ENCODE measurements at places on chromosomes 12 and 14.

DNA sequence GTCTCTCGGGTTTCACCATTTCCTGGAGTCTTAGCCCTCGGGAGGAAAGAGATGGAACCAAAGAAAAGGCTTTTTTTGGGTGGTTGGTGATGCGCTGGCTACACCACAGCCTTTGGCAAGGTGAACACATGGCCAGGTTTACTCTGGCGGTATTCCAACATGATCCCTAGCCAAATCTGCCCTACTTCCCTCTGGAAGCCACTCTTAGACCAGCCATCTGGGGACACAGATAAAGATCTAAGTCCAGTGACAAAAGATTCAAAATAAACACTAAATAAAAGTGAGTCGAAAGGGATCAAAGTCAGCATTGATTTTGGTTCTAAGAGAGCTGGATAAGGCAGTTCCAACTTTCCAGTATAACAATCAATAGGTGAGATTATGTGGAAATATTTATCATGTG is 694.5 kb downstream of the VRK1 start:
- no peak for DNase-seq

DNA sequence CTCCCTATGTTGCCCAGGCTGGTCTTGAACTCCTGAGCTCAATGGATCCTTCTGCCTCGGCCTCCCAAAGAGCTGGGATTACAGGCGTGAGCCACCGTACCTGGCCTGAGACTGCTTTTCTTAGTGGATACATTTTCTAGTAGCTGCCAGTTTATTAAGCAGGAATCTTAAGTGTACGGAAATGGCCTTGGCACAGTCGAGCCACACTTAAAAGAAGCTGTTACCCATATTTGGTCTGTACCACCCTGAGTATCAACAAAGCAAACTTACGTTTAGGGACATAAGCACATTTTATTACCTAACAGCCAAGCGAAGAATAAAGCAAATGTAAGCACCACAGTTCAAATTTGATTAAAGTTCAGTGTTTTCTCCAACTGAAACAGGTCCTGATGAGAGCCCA is 50.7 kb upstream of the NR2C1 start:
- DNase-seq, result no peak

DNA sequence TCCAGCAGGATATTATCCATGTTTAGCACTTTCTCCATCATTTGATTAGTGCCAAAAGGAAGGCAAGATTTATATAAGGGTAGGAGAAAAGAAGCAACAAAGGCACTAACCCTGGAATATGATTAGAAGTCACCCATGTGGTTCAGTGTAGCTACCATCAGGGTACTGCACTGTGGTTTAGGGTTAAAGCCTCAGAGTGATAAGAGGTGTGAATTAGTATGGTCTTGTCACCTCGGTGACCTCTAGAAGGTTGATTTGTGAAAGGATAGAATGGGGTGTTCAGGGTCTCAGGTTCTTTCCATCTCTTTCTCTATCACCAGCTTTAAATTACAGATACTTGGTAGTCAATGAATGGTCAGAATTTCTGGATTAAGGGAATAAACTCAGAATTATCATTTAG is 103.0 kb upstream of the TMTC2 start:
- DNase-seq, result no peak

- no peak for DNase-seq
Observed at GRCh38 chr14:92154283-92154942, 32.6 kb downstream of the CPSF2 start.

DNA sequence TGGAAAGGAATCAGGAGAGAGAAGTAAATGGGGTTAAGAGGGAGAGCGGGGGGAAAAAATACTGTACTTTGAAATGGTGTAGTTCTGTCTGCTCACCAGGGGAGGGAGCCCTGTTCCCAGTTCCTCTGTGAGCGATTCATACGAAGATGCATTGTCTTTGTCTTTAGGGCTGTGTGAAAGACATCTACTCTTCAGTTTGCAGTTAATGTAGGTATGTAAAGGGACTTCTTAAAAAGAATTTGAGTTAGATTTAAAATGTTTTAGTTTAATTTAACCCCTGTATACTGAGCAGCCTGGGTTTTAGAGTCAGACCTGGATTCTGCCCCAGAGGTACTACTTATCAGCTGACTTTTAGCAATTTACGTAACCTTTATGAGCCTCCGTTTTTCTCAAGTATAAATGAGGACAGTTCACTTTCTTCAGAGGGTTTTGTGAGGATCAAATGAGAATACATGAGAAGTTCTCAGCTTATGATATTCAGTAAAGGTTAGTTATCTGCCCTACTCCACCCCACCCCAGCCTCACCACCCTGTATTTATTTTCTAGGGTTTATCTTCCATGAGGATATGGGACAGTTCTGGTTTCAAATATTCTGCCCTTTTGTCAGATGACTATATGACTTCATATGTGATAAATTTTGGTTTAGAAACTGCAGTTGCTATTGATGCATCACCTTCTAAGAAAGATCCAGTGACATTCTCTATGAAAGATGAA is 82.5 kb upstream of the EVL start:
- peak; percentile 46 for DNase-seq

- DNase-seq, result no peak
Observed at GRCh38 chr14:104082807-104083206, 2.7 kb upstream of the ASPG start.

DNA sequence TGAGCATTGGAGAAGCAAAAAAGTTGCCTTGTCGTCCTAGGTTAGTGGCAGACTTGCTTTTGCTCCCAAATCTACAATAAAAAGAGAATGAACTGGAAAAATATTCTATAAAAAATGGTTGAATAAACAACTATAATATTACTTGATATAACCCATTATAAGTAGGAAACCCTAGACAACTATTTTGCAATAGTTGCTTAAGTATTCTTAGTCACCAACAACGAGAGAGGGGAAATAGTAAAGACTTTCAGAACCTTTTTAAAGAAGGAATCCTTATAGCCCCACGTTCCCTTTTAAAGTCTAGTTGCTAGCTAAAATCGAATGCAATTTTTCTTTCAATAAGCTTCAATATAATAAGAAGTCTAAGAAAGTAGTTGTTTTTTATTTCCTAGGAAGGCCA is 17.5 kb downstream of the AQP6 start:
- DNase-seq, result no peak

- no peak for DNase-seq
Observed at GRCh38 chr12:108313241-108313605, 25.9 kb downstream of the CMKLR1 start.

DNA sequence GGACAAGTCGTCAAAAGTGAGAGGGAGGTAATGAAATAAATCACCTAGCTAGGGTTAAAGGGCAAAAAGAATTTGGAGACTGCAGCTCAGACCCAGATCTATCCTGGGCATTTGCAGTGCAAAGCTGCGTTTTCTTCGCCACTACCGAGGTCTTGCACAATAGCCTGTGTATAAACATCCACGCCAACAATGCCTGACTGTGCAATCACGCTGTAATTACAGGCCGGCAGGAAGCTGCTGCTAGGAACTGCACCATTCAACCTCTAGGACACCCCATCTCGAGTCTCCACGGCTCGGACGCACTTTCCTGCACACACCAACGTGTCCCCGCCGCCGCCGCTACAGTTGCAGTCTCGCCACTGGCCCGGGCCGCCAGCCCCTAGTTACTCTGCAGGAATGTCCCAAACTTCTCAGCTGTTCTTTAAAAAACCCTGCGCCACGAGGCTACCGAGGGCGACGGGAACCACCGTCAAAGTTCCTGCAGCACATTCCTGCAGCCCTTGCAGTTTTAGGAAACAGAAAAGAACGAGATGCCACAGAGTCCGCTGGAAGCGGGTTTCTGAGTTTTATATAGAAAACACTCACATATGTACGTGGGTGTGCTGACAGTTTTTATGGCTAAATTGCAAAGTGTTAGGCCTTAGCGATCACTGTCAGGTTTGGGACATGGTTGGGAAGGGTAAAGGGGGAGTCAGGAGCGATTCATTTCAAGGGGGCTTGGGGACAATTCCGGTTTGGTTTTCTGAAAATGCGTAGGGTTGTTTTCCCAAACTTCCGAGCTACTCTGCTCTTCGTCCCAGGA is 65.6 kb upstream of the PTGR2 start:
- peak; percentile 51 for DNase-seq

- DNase-seq, result no peak
Observed at GRCh38 chr14:56094076-56094475, 24.1 kb upstream of the PELI2 start.

- DNase-seq, result no peak
Observed at GRCh38 chr12:110046451-110047187, 1.7 kb downstream of the C12orf76 start.

- DNase-seq, result peak; percentile 53
Observed at GRCh38 chr14:69685218-69685616, 73.8 kb downstream of the SUSD6 start.

DNA sequence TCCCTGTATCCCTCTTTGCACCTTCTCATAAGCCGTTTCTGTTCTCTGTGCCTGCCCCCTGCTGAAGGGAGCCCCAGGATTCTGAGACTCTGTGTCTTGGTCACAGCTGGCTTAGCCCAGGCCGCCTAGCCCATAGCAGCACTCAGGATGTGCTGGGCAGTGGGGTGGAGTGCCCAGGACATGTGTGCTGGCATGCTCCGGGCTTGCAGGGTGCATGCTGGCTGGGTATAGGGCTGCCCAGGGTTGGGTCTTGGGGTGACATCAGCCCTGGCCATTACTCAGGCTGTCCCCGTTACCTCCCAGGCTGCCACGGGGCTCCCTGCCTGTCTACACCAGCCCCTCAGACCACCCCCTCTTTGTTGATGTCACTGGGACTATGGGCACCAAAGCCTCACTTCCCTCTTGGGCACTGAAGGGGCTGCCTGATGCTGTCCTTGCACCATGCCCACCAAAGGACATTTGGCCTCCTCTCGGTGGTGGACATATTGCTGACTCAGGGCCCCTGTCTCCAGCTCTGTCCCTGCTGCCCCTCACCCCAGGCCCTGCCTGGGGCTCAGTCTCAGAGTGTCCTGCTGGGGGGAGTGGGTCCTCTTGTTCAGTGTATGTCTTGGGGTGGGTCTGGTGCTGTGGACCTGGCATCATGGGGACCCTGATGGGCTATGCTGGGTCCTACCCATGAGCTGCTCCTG is 2.4 kb downstream of the CEP170B start:
- no peak for DNase-seq

GRCh38 chr12:7265251-7265650 is 38.6 kb upstream of the ACSM4 start:
- DNase-seq, result no peak

DNA sequence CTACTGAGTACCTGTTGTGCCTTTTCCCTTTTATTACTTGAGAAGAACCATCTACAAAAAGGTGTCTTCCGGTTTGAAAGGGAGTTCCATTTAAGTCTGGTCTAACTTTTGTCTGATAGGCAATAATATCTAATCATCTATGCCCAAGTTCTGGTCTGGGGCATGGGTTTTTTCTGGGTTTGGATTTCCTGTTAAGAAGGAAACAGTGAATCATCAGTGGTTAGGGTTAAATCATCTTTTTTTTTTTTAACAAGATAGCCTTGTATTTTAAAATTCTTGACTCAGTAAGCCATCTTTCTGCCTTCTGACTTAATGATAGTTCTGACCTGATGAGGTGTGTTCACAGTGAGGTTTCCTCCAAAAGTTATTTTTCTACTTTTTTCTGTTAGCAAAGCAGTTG is 29.3 kb upstream of the CPNE8 start:
- no peak for DNase-seq

DNA sequence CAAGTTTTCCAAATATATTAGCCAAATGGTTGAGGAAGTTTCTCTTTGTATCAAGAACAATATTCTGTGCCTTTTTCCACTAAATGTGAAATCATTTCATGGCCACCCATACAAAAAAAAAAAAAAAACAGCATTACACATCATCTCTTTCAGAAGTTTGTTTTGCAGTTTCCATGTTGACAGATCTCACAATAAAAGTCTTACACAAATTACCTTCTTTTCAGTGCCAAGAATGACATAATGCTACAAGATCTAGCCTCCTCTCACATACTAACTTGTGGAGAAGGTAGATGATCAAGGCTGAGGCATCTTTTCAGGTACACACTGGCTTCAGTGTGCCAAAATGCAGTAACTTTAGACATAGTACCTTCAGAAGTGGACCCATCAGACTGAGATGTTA is 35.3 kb downstream of the PRKD1 start:
- DNase-seq, result no peak

DNA sequence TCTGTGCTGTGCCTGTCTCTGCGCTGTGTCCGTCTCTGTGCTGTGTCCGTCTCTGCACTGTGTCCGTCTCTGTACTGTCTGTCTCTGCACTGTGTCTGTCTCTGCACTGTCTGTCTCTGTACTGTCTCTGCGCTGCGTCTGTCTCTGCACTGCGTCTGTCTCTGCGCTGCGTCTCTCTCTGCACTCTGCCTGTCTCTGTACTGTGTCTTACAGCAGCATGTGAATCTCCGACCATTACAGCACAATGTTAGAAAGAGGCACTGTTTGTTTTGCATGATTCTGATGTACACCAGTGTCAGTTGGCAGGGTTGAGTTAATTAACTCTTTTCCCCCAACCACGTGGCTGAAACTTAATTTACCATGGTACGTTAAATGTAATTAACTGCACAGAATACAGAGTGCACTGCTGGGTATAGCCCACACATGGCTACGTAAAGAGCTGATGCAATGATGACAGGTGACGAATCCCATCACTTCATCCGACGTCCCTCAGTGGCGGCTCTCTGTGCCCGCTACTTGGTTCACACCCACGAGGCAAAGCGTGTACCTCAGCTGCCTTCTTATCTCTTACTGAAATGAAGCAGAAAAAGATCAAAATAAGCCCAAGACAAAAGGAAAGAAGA is 127.7 kb upstream of the SFSWAP start:
- no peak for DNase-seq

- no peak for DNase-seq
Observed at GRCh38 chr12:124573839-124574786, 6.7 kb upstream of the NCOR2 start.

- DNase-seq, result peak; percentile 20
Observed at GRCh38 chr14:70822530-70823185, 13.3 kb upstream of the MAP3K9 start.

DNA sequence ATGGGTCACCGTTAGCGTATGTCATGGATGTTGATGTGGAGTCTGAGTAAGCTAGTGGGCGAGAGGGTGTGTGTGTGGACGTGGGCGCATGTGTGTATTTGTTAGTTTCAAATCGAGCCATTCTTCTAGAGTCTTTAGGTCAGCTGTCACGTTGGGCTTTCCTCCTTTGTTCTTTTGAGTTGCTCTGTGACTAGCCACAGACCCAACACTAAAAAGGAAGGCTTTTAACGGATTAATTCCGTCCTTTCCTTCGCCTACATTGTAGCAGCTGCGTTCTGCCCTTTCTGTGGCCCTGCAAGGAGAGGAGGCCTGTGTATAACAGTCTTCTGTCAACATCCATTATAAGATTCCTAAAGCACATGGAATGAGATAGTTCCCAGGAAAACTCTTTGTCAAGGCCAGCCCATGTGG is 117.2 kb upstream of the DNM1L start:
- DNase-seq, result no peak

DNA sequence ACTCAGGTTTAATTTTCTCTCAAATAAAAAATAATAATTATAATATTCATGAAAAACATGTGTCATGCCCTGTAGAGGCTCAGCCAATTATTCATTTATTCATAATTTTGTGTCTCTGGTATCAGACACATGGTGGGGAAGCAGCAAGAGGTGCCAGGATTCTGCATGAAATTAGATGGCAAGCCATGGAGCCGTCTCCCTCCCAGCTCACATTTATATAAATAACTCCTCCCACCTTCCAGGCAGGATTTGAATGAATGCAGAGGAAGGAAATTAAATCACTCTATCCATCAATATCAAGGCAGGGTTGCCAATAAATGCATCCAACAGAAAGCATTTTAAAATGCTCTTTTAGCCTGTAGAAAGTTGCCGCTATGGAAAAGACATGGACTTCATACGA is 98.1 kb downstream of the PTPRR start:
- DNase-seq, result no peak
